DMS 273 treated with DMSO at 0.1 percent for 48 hours (cell line): ENCODE measurements at places on chromosomes 16 and 17.

- DNase-seq: no peak
These were observed 57.7 kb downstream of the SREBF1 start for GRCh38 chr17:17779015-17779611.

DNA sequence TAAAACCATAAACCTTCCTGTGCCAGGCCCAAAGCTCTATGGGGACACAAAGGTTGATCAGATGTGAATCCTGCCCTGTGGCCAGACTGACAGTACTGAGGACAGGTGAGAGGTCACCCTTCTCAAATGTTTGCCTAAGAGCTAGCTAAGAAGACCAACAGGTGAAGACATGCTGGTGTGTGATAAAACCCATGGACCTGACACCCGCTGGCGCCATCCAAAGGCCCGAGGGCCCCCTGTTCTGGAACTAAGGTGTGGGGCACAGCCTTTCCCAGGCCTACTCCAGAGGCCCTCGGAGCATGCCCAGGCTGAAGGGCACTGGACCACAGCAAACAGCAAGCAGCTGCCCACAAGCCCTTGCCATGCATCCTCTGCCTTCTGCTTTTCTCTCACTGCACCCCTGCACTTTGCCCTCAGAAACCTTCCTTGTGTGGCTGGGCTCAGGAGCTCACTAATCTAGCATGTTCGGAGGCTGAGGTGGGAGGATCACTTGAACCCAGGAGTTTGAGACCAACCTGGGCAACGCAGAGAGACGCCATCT, 5.2 kb upstream of the CDK3 start:
- no peak for DNase-seq

GRCh38 chr17:21039839-21040575, 2.8 kb downstream of the USP22 start:
- DNase-seq: peak; percentile 2

GRCh38 chr16:70630960-70631745, 15.2 kb upstream of the IL34 start:
- no peak for DNase-seq

GRCh38 chr17:67649891-67650290, 67.8 kb upstream of the NOL11 start:
- no peak for DNase-seq

GRCh38 chr17:19290066-19290705, 53.0 kb downstream of the EPN2 start:
- no peak for DNase-seq

GRCh38 chr17:29640413-29640812, 17.7 kb upstream of the CORO6 start:
- no peak for DNase-seq

DNA sequence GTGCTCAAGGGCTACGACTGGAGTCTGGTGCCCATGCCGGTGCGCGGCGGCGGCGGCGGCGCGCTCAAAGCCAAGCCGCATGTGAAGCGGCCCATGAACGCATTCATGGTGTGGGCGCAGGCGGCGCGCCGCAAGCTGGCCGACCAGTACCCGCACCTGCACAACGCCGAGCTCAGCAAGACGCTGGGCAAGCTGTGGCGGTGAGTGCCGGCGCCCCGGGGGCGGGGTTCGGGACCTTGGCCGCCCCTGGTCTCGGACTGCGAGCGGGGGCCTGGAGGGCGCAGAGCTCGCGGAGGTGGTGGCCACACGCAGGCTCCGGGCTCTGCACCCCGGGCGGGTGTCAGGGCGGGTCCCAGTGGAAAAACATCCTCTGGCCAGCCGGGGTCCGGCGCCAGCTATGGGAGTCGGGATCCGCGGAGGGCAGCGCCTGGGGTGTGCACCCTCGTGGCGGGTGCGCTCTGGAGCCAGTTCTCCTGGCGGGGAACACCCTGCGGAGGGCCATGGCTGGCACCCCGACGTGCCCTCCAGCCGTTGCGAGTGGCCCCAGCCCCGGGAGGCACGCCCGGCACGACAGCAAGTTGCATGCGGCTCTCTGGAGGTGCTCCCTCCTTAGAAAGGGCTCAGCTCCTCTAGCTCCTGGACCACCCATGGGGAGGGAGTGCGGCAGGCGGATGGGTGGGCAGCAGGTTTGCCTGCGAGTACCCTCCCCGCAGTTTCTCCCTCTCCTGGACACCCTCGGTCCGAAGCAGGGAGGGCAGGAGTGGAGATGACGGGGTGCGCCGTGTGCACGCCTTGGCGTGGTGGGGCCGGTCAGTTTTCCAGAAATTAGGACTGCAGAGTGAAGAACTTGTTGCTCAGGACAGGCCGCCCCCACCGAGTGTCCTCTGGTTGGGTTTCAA, 824 bp downstream of the SOX8 start:
- DNase-seq: no peak

GRCh38 chr17:61408151-61409041, 8.8 kb downstream of the TBX2 start:
- DNase-seq: no peak

GRCh38 chr17:78325076-78325687, 34.7 kb downstream of the SOCS3 start:
- DNase-seq: no peak

GRCh38 chr17:69637446-69638156, 223.1 kb downstream of the MAP2K6 start:
- DNase-seq: no peak

DNA sequence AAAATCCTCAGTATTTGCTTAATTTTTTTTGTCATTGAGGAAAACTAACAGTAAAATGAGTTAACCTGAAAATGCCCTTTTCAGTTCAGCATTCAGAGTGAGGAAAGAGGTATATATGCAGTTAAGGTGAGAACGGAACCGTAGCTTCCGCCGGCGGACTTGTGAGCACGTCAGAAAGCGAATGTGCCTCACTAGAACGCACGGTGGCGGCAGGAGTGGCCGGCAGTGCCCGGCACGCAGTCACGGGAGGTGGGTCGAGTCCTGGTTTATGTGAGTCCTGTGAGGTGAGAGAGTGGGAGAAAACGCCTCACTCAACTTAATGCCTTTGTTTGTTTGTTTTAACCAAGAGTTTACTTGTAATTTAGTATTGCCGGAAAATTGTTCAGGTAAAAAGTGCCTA, 6.1 kb downstream of the SEC14L1 start:
- DNase-seq: no peak

- DNase-seq: no peak
These were observed 3.4 kb downstream of the CASKIN2 start for GRCh38 chr17:75511610-75512575.

DNA sequence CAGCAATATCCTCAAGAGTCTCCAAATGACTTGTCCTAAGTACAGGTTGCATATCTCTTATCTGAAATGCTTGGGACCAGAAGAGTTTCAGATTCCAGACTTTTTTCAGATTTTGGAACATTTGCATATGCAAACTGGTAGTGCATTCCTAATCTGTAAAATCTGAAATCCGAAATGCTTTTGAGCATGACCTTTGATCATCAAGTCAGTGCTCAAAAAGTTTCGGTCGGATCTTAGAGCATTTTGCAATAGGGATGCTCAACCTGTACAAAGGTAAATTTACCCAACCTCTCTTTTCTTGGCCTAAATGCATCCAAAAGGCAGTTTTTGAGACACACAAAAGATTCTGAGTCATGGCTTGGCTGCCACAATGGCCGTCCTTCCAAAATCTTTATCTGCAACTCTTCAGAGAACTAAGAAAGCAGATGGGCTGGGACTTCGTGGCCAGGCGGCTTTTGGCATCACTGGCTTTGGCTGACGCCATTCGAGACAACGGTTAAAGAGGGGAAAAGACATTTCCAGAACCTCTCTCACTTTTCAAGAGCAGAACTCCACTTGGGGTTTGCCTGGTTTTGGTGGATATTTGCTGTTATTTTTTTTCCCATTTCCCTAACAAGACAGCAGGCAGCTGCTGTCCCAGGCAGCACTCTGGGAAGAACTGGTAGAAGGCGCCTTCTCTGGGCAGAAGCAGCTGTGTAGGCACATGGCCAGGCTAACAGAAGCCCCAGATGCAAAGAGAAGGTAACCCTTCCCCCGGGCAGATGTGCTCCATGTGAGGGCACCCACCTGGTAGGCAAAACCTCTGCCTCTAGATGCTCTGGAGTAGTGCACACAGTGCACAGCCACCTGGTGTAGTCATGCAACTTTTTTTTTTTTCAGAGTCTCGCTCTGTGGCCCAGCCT, 8.9 kb downstream of the CPPED1 start:
- DNase-seq: no peak

DNA sequence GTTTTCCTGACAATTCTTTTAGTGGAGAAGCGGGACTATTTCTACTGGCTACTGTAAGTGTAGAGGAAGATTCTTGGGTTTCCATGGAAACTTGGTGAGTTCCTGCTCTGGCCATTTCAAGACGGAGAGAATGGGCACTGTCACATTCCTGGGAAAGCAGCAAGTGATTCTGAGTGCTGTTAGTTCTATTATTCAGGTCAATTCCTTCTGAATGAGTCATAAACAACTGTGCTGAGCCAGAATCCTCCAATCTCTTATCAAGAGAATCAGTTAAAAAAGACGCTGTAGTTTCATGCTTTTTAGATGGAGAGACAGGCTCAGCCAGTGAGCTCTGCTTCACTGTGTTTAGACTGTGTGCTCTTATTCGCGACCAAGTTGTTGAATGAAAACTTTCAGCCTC, 19.6 kb downstream of the AKAP10 start:
- DNase-seq: no peak

DNA sequence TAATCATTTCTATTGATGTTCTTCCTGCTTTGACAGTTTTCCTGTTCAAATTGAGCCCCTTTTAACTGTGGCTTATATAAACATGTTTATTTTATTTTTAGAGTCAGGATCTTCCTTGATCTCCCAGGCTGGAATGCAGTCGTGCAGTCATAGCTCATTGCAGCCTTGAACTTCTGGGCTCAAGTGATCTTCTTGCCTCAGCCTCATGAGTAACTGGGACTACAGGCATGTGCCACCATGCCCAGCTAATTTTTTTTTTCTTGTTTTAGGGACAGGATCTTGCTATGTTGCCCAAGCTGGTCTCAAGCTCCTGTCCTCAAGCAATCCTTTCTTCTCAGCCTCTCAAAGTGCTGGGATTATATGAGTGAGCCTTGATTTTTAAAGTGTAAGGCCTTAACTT, 14.7 kb downstream of the PHKB start:
- DNase-seq: no peak

DNA sequence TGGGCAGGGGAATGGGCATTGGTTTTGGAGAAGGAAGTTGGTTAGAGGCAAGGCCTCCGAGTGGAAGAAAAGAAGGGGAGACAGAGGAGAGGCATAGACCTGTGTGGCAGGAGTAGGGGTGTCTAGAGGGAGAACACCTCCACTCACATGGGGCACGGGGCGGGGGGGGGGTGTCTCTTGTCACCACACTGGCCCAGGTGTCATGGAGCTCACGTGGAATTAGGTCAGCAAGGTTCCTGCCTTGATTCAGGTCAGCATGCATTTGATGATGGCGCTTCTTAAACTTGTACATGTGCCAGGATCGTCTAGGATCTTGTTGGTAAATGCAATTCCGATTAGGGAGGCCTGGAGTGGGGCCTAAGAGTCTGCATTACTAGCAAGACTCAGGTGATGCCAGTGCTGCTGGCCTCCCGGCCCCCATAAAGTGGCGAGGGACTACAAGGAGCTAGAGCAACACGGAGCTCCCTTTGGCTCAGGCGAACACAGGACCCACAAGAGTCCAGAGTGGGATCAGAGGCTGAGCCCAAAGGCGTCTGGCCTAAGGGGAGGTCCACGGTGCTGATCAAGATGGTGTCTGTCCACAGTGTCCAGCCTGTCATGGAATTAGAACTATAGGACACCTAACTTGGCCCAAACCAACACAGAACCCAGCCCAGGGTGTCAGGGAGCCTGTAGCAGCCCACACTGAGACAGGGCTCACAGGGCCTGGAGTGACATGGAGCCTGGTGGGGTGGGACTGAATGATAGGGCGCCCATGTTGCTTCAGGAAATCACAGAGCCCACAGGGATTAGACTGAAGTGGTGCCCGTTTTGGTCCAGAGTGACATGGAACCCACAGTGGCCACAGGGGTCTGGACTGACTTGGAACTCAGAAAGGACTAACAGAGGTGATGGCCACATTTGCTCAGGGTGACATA, 16.7 kb downstream of the EPOP start:
- no peak for DNase-seq

- no peak for DNase-seq
These were observed 10.5 kb downstream of the NUFIP2 start for GRCh38 chr17:29283496-29283895.
